ENCODE measurements at places on chromosomes 3 and 15. TPM values are rescaled to one million over a fixed set of nuclear protein-coding genes. Genes with fewer than 3 reads are reported as not detected.

The FAM107A gene
- polyA plus RNA-seq, result not detected

- DNase-seq, result peak; percentile 12
These were observed 80.1 kb downstream of the AQR start for GRCh38 chr15:34889476-34889875.

GRCh38 chr15:61869656-61870055 lies 190.6 kb downstream of the VPS13C start:
- peak; percentile 29 for DNase-seq

DNA sequence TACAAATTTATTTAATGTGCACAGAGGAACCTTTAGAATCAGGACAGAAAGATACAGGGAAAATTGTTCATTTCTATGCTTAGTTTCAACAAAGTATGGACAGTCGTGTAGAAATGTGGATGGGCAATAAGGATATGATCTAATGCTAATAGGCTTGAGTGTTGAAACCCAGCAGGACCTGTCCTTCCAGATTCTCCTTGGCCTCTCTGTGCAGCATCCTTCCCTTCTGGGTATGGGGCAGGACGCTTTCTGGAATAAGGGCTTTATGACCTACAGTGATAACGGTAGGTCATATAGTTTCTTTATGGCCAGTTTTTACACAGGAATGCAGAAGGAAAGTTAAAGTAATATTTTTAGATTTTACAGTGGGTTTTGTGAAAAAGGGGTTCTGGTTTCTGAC lies 698.1 kb downstream of the SI start:
- no peak for DNase-seq

GRCh38 chr3:18423401-18424212 lies 1.5 kb downstream of the SATB1 start:
- peak; percentile 46 for DNase-seq

DNA sequence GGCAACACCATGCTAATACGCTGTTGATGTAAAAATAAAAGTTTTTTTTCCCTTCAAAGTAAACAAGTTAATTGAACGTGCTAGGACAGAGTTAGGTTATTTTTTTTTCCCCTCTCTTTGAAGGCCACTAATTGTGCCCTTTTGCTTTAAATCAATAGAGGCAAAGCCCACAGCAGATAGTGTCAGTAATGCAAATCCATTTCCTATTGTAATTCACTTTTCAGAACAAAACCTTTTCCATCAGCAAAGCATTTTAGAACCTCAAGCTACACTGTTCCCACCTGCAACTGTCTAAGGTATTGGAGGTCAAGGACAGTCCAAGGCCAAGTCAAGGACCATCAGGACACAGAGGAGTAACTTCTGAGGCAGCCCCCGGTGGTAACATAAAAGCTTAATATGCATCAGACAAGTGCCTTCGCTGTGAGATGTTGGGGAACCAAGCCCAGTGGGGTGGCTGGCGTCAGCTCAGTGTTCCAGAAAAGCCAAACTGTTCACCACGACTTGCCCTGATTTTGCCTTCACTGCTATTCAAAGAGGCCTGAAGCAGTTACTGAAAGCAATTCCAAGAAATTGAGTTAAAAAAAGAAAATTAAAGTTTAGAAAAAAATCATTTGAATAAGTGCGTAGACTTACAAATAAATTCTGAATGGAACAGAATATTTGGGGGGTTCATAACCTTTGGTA lies 65.8 kb upstream of the ICE2 start:
- DNase-seq, result no peak

GRCh38 chr3:72448858-72449257 lies 399.4 kb downstream of the SHQ1 start:
- peak; percentile 50 for DNase-seq

GRCh38 chr15:36152936-36153335 lies 426.5 kb upstream of the CDIN1 start:
- DNase-seq, result no peak

The SI gene
- not detected for polyA plus RNA-seq

GRCh38 chr3:73294537-73294936 lies 233.1 kb downstream of the EBLN2 start:
- DNase-seq, result no peak

The CAMK2N2 gene
- polyA plus RNA-seq, result 0.92 TPM

DNA sequence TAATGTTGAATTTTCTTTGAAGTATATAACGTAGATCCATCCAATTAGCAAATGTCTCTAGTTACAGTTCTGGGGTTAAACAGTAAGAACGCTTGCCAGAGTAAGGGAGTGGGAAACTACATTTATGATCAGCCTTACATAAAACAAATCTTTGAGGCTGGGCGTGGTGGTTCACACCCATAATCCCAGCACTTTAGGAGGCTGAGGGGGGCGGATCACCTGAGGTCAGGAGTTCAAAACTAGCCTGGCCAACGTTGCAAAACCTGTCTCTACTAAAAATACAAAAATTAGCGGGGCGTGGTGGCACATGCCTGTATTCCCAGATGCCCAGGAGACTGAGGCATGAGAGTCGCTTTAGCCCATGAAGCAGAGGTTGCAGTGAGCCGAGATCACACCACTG lies 50.1 kb upstream of the GATM start:
- no peak for DNase-seq

DNA sequence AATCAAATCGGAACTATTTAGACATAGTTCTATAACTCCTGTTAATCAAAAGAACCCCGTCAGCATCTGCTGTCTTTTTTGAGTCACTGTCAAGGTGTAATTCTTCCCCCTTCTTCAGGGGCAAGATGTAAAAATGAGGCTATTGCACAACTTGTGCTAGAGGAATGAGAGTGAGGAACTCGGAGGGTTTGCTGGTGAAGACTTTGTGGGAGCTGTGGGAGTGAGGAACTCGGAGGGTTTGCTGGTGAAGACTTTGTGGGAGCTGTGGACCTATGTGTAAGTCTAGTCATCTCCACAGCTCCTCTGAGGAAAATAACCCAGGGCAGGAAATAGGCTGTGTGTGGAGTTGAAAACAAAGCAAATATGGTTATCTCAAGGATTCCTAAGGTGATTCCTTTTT lies 2.5 kb upstream of the CERS3 start:
- no peak for DNase-seq

DNA sequence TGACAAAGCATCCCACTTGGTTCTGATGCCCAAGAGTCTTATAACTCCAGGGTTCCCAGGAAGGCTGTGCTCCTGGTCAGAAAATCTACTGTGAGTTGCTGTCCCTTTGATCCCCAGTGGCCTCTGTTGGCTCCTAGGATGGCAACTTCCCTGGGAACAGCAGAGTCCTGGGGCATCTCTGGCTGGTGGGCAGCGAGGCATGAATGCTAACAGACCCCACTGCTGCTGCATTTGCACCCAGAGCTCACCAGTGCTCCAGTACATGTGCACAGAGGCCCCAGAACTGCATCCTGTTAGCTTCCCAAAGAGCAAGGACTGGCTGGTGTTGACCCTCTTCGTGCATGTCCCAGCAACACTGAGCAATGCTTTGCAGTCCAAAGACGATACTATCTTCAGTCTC lies 15.7 kb downstream of the CAV3 start:
- no peak for DNase-seq

- DNase-seq, result peak; percentile 85
These were observed 34.8 kb upstream of the PFN2 start for GRCh38 chr3:150005243-150006112.

GRCh38 chr3:8784676-8785435 lies 15.4 kb upstream of the OXTR start:
- no peak for DNase-seq

GRCh38 chr3:156888176-156888575 lies 62.0 kb downstream of the LEKR1 start:
- no peak for DNase-seq

DNA sequence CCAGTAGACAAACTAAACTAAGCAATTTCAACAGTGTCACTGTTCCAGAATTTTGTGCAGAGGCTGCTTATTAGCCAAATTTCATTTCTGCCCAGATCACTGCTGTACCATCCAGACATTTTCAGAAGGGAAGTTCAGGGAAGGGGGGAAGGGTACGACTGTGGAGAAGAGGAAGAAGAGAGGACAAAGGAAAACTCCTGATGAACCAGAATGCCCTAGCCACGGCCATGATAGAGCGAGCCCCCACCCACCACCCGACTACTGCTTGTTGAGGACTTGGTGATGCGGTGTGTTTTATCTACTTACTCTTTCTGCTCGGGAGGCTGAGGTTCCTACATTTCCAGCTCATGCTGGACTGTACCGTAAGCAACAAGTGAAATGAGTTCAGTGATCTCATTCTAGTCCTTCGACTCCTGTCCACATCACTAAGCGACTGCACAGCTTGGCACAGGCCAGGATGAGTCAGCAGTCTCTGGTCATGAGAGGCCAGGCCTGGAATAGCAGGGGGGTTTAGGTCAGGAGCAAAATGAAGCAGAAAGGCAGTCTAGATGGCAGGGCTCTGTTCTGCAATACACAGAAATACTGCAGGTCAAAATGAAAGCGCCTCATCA lies 330.8 kb downstream of the TIGIT start:
- DNase-seq, result peak; percentile 89

- no peak for DNase-seq
These were observed 495.1 kb downstream of the IL5RA start for GRCh38 chr3:2615080-2615479.

GRCh38 chr3:182258538-182259177 lies 534.6 kb upstream of the ATP11B start:
- DNase-seq, result peak; percentile 31
